ENCODE measurements at places on chromosomes 7 and 10. TPM values are rescaled to one million over a fixed set of nuclear protein-coding genes. Genes with fewer than 3 reads are reported as not detected.
A peak's percentile ranks its signal among the peaks of the same experiment; 100 is the strongest.

DNA sequence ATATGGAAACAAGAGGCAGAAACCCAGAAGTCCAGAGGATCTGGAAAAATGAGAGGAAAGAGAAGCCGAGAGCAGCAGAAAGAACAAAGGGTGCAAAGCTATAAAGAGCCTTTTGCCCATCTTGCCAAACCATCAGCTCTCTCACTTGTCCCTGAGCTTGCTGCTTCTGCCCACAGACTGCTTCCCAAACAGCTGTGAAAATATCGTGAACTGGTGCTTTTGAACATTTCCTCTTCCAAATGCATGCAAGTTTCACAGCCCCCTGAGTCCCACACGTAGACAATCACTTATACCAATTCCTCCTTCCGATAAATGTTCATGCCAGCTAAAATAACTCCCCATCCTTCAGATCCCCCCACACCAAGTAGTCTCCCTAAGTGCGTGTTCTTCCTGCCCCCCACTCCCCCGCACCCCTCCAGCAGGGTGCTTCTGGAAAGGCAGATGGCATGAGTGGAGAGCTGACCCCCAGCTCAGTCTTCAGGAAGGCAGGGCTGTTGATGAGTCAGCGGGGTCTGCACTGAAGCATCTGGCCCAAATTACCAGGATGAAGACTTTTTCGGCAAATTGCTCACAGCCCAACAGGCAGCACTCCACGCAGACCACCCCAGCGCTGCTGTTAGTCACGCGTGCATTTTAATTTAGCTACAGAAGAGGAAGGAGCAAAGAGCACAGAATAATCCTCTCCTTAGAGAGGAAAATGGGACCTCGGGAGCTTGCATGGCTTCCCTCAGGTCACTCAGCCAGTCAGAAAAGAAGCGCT, 76.1 kb upstream of the KCNMA1 start:
- DNase-seq, result no peak

GRCh38 chr7:116988363-116988989, 35.2 kb downstream of the ST7 start:
- DNase-seq, result no peak

- peak; percentile 33 for DNase-seq
These were observed 59.4 kb downstream of the ST7 start for GRCh38 chr7:117012696-117013095.

GRCh38 chr10:70188768-70189167, 18.5 kb upstream of the SAR1A start:
- DNase-seq, result no peak

- DNase-seq, result no peak
These were observed 149.9 kb downstream of the CHN2 start for GRCh38 chr7:29344334-29344978.

GRCh38 chr7:29955075-29955792, 34.4 kb downstream of the SCRN1 start:
- no peak for DNase-seq

- DNase-seq, result no peak
These were observed 78.6 kb upstream of the ADRB1 start for GRCh38 chr10:113965077-113965476.

- DNase-seq, result no peak
These were observed 22.7 kb downstream of the CUL1 start for GRCh38 chr7:148721390-148721789.

- no peak for DNase-seq
These were observed 6.4 kb downstream of the DPYSL4 start for GRCh38 chr10:132192991-132193665.

DNA sequence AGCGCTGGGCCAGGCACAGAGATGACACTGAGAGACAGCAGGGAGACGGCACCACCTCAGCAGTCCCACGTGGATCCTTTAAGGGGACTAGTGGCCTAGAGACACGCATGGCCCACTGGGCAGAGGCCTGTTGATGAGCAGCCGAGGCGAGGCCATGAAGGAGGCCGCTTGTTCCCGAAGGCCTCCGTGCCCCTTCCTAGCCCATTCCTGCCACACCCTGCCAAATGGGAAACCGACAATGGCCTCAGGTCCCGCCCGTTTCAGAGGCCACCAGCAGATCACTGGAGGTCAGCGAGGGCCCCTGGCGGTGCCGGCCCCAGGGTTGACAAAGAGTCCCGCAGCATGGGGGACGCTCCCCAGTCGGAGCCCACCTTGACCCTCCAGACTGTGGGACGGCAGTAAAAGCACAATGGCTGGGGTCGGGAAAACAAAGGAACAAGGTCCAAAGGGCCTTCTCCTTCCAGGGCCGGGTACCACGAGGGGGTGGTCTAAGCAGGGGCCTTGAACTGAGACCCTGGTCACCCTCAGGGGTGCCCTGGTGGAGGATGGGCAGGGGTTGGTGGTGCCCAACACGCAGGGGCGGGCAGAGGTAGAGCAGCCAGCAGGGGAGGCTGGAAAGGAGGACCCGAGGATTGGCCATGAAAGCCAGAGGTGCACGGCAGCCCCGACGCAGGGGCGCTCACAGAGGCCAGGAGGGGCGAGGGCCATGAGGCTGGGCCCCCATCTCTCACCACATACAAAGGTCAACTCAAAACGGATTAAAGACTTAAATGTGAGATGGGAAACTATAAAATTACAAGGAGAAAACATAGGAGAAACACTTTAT, 19.9 kb upstream of the CNPY1 start:
- no peak for DNase-seq

GRCh38 chr10:126314863-126315493, 73.3 kb downstream of the ADAM12 start:
- no peak for DNase-seq

DNA sequence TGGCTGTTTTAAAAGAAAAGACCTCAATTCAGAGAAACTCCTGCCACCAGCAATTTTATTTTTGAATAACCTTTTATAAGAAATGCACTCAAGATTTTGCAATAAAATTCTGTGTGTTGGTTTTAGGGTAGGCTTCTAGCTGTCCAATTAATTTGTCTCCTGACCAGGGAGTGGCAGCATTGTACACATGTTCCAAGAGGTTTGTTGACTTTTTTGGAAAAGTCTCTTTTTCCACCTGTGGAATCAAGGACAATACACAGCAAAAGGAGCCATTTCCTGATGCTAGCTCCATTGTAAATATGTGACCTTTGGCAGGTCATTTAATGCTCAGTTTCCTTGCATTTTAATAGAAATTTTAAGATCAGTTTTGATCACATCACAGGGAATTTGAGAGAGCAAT, 1.8 kb downstream of the GIMAP5 start:
- DNase-seq, result no peak

GRCh38 chr10:102650655-102651454, 6.6 kb downstream of the TRIM8 start:
- DNase-seq, result no peak

- DNase-seq, result no peak
These were observed 16.0 kb downstream of the PALD1 start for GRCh38 chr10:70494536-70494935.

DNA sequence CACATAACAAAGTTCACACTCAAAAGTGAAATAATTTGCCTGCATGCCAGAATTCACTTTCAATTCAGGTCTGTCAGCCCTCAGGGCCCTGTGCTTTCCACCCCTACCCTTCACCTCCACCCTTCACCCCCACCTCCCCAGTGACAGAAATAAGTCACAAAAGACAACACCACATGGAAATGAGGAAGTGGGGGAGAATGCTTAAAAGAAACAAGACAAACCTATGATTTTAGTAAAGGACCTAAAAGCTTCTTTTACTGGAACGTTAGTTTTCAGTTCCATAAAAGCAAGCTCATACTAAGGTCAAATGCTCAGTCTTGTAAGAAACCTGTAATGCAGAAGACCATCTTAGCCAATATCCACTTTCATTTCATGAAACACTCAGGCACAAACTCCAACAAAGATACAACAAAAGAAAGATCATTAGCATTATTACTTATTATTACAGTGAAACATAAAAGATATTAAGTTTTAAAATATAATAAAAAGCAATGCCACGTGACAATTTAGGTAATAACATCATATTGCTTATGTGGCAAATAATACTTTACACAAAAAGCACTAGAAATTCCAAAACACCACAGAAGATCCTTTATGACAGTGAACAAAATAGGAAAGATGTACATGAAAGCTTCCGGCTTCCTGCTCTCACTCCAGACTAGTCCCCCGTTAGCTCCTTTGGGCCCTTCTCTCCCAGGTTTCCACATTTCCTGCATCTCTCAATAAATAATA, 112.1 kb downstream of the LMBR1 start:
- no peak for DNase-seq

DNA sequence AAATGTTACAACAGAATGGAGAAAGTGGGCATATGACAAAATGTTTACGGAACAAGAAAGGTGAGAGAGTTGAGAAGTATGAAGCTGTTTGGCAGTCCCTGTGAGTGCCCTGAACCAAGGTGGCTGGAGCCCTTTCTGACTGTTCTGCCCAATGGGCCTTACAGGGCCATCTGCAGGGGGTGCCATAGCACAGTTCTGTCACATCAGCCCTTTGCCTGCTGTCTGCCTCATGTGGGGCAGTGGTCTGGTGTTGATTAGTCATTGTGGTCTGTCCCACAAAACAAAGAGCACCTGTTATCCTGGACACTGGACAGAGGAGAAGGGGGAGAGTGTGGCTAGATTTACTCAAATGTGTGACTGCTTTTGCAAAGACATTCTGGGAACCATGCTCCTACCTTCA, 51.5 kb upstream of the OSBPL3 start:
- no peak for DNase-seq

DNA sequence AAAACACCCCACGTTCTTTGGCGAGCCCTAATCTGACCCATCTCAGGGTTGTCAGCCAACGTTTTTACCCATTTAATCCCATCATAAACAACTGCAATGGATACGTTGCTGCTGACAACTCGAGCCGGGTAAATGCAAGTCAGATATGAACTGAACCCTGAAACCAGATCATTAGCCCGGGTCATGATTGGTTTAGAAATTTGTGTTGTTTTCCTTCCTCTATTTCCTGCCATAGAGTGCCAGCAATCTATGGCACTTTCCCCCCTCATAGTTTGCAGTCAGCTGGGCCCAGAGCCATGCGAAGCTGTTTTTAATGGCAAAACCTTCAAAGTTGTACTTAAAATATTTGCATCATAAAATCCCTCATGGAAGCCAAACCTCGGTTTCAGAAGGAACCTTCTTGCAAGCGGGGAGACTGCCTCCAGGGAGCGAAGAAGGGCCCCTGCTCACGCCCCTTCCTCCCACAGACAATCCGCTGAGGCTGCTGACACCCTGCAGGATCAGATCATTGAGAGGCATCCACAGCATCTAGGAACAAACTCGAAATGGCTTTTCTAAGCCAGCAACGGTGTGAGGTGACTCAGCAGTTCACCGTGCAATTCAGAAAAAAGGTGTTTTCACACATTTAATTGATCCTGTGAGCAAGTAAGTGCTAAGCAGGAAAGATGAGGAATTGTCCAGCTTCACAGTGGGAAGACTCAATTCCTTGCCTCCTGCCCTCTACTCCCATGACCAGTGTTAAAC, 710.1 kb downstream of the PARD3 start:
- DNase-seq, result no peak

- DNase-seq, result no peak
These were observed 139.5 kb downstream of the PFKFB3 start for GRCh38 chr10:6342096-6342685.

- no peak for DNase-seq
These were observed 200.4 kb downstream of the TAX1BP1 start for GRCh38 chr7:27940341-27940740.

DNA sequence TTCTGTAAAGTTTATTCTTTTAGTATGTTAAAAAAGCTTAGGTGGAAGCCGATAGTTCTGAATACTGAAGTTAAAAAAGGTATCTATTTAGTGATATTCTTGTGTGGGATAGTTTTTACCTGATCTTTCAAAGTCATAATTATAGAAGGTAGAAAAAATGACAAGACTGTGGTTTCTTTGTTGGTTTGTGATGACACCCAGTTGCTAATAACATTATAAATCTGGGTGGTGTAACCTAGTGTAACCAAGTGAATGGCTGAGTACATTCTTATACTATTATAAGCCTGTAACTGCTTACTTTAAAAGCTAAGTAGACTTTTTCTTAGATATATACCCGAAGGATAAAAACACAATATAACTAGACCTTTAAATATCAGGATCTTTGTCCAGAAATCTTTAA, 2.3 kb downstream of the CDK13 start:
- DNase-seq, result no peak

GRCh38 chr10:75449382-75450074, 18.1 kb downstream of the LRMDA start:
- no peak for DNase-seq

- no peak for DNase-seq
These were observed 385.0 kb downstream of the DPP6 start for GRCh38 chr7:154437234-154437633.

- no peak for DNase-seq
These were observed 19.9 kb downstream of the ITPRIP start for GRCh38 chr10:104318326-104318725.

HMX2 gene
- not detected for total RNA-seq

IMPDH1 gene
- total RNA-seq, result 57.9 TPM

FKBP6 gene
- total RNA-seq, result not detected

ZMYND11 gene
- 16.7 TPM for total RNA-seq

NPSR1 gene
- under 0.01 TPM for total RNA-seq

INMT gene
- 0.54 TPM for total RNA-seq

AP1S1 gene
- 27.2 TPM for total RNA-seq

MAT1A gene
- total RNA-seq, result under 0.01 TPM

AHR gene
- 76.7 TPM for total RNA-seq
